ENCODE measurements at places on chromosomes 1 and 21.

- no peak for DNase-seq
Observed at GRCh38 chr1:8871965-8872399, 6.5 kb downstream of the ENO1 start.

DNA sequence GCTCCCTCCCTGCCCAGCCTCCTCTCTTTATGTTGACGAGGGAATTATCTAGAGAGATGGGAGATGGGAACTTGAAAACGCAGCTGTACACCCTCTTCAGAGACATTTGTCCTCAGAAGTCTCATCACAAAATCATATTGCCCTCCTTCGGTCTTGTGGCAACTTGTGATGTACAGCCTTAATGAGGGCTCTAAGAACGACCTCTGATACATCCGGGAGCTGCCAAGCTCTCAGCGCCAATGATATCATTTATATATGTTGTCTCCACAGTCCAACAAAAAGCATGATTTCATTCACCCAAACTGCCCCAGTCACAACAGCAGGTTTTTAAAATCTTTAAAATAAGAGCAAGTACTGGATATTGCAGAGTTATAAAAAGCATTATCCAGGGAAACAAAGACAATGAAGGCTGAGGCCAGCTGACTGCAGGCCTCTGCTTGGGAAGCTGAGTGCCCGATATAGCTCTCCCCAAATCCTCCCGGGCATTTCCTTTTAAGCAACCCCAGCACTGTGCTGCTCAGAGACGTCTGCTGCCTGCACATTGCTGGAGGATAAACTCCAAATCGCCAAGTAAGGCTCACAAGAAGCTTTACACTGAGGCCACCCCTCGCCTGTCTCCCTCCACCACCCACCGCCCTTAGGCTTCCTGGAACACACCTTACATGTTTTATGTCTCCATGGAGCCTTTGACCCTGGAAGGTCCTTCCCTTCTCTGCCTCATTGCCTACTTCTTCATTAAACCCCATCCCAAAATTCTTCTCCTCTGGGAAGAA lies 236.1 kb downstream of the C1orf94 start:
- DNase-seq, result no peak

DNA sequence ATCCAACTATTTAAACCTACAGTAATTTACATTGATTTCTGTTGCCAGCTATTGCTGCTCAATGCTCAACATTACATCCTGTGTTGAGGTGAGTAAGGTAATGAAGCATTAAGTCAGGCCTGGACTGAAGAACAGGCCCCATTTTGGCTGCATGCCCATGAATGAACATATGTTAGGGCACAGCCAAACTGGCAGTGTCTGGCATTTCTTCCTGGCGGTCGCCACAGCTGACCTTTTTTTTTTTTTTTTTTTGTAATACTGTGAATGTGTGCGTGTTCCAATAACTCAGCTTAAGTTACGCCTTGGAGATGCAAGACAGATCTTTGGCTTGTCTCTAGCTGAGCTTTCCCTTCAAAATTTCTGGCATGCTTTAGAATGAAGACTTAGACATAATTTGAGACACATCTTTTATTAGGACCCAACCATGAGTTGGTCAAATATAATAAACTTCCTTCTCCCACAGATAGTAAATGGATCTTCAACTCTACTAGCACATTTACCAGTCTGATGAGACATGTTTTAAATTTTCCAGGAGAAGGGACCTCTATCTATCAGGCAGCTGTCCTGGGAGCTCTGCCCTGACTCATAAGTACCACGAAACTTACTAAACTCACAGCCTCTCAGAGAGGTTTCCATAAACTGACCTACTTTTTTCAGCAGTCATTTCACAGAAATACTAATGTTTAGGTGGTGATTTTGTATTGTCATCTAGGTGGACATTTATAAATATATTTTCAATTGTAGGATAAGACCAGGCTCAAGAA lies 341.1 kb upstream of the RUNX1 start:
- no peak for DNase-seq

DNA sequence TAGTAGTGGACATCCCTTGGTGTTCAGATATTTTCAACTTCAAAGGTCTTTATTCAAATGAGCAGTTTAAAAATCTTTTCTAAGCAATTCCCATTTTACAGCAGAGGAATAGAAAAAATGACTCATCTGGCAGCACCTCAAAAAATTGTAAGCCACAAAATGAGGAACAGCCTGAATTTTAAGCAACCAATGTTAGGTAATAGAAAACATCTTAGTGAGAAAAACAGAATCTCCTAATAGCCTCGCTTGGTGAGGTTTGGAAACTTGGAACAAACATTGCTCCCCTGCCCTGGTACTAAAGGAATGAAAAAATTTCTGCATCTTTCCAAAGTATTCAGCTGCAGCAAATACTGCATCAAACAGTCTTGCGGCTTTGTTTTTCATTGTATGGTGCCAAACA lies 264.4 kb downstream of the NTNG1 start:
- peak; percentile 81 for DNase-seq

DNA sequence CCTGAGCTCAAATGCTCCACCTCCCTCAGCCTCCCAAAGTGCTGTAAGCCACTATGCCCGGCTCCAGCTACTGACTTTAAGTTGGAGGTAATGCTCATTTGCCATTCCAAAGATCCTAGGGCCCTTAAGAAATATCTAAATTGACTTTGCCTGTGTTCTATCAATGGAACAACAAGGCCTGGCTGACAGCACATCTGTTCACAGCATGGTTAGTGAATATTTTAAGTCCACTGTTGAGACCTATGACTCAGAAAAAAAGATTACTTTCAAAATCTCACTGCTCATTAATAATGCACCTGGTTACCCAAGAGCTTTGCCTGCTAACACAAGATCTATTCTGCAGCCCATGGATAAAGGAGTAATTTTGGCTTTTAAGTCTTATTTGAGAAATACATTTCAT lies 3.5 kb upstream of the SSX2IP start:
- no peak for DNase-seq

DNA sequence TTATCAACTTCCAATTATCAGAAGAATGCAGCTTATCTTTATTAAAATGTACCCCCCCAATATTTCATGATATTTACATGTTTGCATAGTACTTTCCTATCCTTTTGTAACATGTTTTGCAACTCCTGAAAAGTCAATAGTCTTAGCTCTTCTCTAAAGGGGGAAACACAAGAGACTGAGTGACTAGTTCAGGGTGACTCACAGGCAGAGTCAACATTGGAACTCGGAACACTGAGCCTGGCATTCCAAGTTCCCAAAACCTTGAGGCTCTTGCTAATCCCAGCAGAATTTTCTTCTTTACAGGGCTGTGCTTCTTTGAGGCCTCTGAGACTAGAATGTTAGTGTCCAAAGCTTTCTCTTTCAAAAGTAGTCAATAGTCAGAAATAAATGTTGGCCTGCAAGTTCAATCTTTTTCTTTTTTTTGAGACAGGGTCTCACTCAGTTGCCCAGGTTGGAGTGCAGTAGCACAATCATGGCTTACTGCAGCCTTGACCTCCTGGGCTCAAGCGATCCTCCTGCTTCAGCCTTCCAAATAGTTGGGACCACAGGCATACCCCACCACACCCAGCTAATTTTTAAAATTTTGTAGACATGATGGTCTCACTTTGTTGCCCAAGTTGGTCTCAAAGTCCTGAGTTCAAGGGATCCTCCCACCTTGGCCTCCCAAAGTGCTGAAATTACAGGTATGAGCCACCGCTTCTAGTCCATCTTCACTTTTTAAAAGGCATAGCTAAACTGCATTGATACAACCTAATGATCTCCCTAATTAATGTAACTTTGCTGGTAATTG lies 37.5 kb downstream of the ZNF281 start:
- peak; percentile 56 for DNase-seq

- no peak for DNase-seq
Observed at GRCh38 chr1:53604291-53604919, 134.6 kb downstream of the GLIS1 start.

DNA sequence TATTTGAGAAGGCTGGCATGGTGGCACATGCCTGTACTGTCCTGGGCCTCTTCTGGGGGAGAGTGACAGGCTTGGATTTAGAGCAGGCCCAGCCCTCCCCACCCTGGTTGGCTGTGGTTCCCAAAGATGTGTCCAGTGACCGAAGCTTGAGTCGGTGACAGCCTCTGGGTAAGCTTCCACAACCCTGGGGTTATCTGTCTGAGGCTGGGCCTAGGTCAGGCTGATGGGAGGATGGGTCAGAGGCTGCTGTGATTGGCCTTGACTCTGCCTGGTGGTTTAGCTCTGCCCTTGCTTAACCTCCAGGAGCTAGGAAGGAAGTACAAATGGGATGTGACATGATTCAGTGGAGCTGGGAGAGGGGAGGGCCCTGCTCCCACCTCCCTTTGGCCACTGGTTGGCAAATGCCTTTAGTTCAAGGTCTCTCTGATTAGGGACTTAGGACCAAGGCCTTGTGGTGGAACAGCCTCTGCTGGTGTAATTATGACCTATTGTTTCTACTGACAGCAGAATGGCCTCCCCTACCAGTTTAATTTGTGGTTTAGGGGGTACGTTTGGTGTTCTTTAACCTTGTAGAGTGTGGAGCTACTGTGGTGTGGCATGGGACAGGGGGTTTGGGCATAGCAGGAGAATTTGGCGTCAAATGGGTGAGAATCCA lies 16.6 kb downstream of the NUDC start:
- DNase-seq, result no peak

- no peak for DNase-seq
Observed at GRCh38 chr1:32972814-32973428, 8.3 kb upstream of the RNF19B start.

DNA sequence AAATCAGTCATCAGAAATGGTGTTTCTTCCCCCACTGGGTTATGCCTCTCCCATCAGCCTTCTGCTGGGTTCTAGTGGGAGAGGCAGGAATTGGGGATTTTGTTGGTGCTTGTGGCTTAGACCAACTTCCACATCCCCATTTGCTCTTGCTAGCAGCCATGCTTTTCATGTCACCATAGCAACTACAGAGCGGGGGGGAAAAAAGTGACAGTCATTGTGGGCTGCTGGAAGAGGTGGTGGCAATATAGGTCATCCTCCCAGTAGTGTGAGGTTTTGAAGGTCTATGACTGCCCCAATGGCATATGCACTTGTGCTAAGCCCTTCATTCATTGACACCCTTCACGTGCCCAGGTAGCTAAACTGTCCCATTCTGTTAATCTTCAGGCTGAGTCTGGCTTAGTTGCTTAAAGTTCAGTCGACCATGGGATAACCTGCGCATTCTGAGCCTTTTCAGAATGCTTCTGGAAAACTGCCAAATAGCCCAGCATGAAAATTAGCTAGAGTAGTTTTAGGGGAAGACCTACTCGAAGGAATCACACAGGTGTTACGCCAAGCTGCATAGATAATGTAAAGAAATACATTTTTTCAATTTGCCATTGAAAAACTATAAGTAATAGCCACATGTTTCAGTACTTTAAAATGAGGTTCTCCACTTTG lies 53.7 kb upstream of the ZNF326 start:
- DNase-seq, result no peak

DNA sequence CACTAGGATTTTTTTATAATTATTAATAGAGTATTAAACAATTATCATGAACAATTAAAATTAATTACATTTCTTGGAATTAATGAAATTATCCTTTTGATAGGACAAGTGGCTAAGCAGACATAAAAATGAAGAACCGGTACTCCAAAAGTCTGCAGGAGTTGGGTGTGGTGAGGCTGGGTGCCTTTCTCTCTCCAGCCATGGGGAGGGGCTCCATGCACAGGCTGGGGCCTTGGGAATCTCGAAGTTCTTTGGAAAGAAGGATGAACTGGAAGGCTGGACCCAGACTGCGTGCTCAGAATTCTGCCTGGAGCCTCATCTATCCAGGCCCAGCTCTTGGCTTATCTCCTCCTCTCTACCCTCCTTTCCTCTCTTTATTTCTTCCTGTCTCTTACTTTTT lies 94.1 kb downstream of the ACTL8 start:
- DNase-seq, result no peak

GRCh38 chr1:243842978-243843511 lies 7.0 kb downstream of the AKT3 start:
- DNase-seq, result peak; percentile 35

- DNase-seq, result peak; percentile 60
Observed at GRCh38 chr1:43454270-43455011, 710 bp upstream of the HYI start.

DNA sequence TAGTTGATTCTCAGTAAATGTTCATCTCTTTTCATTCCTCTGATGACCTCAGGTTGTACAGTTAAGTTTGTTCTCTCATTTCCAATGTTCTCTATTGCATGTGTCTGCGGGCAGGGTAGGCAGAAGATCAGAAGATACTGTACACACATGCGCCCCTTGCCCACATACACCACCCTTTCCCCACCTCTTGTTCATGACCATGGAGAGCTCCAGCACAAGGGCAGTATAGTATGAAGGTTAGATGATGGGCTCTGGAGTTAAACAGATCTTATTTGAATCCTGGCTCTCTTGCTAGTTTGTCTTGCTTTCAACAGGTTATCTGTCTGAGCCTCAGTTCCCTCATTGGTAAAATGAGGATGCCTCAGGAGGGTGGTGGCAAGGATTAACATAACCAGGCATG lies 17.8 kb upstream of the PLD5 start:
- no peak for DNase-seq

- no peak for DNase-seq
Observed at GRCh38 chr1:81802457-81802706, 1.6 kb downstream of the ADGRL2 start.

GRCh38 chr1:156461781-156462647 lies 38.6 kb downstream of the MEF2D start:
- no peak for DNase-seq

GRCh38 chr1:206606867-206607266 lies 5.4 kb downstream of the EIF2D start:
- DNase-seq, result no peak

GRCh38 chr1:164914208-164914607 lies 355.2 kb downstream of the PBX1 start:
- peak; percentile 1 for DNase-seq

DNA sequence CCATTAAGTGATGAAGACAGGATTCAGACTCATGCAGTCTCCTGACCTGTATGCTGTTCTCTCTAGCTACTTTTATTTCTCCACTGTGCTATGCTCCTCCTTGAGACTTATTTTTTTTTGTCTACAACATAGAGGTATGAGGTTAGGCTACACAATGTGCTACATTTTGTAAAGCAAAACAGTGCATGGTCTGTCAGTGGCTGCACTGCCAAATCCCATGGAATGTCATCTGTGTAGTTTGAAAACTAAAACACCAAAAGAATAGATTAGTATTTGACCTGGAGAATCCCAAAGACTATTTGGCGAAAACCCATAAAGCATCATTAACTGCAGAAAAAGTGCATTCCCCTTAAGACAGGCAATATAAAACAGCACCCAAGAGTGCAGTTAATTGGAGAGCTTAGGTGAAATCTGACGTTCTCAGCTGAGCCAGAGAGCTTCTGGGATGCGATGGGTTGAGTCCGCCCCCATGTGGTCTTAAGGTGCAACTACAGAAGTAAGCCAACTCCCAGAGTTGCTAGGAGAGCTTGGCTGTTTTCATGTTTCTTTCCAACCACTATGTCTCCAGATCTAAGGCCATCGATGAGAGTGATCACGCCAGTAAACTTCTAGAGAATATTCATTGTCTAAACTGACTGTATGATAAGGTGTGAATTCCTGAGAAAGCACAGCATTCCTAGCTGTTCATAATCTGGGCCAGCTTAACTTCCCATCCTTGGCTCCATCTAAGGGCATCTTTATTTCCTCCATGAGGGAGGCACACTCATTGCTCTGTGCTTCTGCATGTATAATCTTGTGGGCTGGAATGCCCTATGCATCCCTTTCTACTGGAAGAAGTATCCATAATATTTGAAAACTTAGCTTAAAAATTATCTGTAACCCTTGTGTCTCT lies 20.7 kb upstream of the CYP2J2 start:
- DNase-seq, result no peak

GRCh38 chr1:62234688-62235087 lies 40.0 kb downstream of the L1TD1 start:
- DNase-seq, result no peak

- DNase-seq, result no peak
Observed at GRCh38 chr1:228087771-228088251, 5.3 kb downstream of the ARF1 start.

GRCh38 chr1:27380224-27380623 lies 2.9 kb downstream of the CD164L2 start:
- DNase-seq, result no peak

Data from fibroblast of skin of left biceps (primary cell).